Cortex of kidney (tissue), 1 donor: ENCODE measurements at places on chromosomes 7 and 10.

DNA sequence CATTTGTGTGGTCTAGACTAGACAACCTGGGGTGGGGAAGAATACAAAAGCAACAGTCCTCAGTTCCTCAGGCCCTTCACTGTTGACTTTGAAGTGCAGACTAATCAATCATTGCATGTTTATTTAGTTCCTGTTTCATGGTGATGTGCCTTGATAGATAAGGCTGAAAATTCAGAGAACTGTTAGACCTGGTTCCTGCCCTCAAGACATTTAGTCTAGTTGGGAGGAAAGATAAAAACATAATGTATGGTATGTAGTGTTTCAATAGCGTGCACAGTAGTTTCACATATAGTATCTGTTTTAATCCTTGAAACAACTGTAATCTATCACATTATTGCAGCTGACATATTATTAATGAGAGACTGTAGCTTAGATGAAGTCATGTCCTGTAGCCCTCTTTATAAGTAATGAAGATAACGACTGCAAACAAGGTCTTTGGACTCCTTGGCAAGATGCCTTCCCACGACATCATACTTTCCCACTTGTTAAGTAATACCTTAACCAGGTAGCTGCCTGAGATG, 124.0 kb downstream of the CELF2 start:
- no peak for DNase-seq

DNA sequence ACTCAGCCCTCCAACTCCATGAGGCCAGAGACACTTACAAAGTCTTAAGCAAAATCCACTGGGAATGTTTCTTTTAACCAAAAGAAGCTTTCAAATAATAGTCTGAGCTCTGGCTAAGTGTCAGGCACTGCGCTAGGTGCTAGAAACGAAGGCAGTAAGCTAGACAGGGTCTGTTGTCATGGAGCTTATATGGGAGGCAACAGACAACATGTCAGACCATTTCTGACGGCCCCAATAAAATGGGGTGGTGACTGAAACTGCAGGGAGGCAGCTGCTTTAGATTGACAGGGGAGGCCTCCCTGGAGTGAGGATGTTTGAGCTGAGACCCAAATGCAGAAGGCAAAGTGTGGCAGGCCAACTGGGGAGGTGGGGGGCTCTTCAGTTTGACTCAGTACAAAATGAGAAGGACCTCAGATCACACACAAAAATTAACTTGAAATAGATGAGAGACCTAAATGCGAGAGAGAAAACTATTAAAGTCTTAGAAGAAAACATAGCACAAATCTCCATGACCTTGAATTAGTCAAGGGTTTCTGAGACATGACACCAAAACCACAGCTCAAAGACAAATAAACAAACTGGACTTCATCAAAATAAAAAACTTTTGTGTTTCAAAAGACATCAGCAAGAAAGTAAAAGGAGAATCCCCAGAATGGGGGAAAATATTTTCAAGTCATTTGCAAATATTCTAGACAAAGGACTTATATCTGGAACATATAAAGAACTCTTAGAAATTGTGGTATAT, 40.6 kb downstream of the SH3PXD2A start:
- DNase-seq, result no peak

GRCh38 chr10:35852721-35853120, 210.6 kb upstream of the FZD8 start:
- DNase-seq, result no peak

DNA sequence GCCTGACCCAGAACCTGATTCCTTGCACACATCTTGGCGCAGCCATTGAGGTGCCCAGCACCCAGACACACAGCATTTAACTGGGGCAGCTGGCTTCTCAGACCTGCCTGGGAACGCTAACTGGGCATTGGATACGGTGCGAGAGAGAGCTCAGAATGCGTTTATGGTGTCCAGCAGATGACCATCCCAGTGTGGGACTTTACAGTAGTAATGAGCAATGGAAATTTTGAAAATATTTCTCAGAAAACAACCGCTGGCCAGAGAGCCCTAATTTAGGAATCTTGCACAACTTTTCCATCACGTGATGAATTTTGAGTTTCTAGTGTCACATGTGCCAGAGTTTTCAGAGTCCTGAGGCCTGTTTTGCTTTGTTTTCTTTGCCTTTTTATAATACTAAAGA, 78.2 kb upstream of the SEC61G start:
- DNase-seq, result no peak

DNA sequence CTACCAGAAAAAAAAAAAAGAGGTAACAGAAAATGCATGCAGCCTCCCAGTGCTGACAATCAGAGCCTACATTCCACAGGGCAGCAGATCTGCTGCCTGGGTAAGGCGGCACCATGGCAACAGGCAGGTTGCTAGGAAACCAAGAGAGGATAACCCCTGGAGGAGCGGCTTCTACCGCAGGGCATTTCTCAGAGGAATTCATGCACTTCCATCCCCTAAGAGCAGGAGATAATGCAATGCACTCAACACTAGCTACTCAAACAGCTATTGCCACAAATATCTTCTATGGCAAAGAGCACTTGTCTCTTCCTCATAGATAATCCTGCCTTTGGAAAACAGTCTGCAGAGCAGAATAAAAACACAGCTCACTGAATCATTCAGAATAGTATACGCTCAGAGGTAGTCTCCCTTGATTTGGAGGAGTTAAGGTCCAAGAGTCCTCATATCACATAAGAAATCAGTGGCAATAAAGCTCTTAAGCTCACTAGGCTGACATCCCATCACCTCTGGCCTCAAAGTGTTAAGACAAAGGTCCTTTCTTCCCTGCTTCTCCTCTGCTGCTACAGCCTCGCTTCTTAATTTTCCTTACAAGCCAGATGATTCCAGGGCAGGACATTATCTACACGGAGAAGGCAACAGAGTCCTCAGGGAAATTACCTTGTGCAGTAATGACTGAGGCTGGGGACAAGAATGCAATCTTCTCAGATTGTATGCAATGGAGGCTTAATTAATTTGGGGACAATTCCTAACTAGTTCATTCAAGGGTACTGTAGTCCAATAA, 10.7 kb downstream of the PSAP start:
- no peak for DNase-seq

DNA sequence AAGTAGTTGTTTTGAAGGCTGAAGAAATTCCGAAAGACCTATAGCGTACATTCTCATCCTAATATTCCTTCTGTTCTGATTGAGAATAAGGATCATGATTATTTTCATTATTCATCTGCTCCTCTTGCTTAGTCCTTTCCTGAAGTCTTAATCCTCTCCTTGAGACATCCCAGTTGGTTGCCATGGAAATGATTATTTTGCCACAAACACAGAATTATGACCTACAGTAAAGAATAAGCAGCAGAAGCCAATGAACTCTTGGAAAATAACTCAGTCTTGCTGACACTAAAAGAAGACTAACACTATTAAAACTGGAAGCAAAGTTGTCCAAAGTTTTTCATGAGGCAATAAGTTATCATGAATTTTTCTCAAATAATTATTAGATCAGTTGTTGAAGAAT, 47.8 kb upstream of the JAZF1 start:
- DNase-seq, result no peak

DNA sequence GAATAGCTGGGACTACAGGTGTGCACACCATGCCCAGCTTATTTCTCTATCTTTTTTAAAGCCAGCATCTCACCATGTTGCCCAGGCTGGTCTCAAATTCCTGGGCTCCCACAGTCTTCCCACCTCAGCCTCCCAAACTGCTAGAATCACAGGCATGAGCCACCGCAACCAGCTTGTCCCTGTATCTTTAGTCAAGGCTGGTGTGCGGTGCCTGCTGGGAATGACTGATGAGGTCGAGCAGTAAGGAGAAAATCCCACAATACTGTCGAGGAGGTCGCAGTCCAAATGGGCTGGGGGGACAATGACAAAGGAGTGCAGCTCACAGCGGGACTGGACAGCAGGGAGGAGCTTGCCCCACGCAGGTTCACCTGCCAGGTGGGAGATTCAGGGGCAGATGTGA, 50.2 kb upstream of the CALN1 start:
- DNase-seq, result no peak

DNA sequence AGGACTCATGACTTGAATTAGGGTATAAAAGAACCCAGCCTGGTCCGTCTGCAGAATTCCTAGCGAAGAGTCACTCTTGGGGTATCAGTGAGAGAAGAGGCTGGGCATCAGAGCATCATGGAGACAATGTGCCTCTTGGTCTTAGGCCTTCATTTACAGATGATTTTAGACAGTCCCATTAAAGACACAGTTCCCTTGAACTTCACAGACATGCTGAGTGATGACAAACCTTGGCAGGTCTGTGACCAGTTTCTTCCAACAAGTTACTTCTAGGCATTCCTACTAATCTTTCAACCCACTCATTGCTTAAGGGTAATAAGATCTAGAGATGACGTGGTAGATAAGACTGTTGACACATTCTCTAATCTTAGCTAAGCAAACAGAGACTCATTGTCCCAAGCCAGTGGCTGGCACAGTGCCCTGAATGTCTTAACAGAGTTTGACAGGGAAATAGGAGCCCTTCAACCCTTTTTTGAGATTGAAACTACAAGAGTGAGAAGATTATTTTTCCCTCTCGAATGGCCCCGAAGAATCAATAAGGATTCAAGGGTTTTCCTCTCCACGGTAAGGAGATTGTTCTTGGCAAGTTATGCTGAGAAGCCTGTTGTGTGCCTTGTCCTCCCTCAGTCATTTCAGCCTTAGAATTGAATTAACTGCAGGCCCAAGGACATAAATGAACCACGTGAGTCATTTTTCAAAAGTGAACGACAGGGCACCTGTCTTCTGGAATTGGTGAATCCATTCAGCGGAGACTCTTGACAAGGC, 281.1 kb downstream of the CCDC3 start:
- DNase-seq, result no peak

- no peak for DNase-seq
Measured at GRCh38 chr7:28606421-28606820, 194.1 kb downstream of the CREB5 start.
